ENCODE measurements at places on chromosomes 7 and 10.

DNA sequence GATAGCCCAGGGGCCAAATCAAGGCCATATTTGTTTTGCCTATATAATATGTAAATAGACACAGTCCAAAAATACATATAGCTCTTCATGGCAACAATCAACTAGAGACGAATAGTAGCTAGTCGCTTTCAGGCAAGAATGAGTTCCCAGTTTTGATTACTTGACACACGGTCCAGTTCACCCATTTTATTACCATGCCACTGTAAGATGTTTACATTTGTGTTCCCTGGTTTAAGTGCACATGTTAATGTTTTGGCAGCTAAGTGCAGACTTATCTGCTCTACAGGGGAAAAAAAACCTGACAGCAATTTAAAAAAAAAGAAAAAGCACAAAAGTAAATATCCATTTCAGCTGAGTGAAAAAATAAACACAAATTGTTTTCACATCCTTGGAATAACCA, 213.1 kb downstream of the TPK1 start:
- DNase-seq = no peak

DNA sequence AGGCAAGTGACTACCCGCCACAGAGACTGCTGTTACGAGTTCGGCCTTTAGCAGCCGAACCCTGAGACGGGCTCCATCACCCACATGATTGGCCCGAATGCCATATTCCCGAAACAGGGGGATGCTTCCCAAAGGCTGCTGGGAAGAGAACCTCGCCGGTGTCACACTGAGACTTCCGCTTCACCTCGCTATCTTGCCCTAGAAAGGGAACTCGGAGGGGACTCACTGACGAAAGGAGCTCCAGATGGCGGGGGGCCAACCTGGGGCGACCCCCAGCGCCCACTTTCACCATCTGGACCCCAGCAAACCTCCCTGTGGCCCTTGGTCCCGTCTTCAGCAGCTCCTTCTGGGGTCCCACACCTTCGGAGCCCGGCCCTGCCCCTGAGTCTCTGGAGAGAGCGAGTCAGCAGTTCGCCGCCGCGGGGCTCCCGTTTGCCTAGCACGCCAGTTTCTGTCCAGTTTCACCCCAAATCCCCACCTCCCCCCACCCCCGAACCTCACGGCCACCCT, 529 bp downstream of the HPS1 start:
- no peak for DNase-seq

- no peak for DNase-seq
Observed at GRCh38 chr10:57664815-57665214, 602.9 kb downstream of the IPMK start.

DNA sequence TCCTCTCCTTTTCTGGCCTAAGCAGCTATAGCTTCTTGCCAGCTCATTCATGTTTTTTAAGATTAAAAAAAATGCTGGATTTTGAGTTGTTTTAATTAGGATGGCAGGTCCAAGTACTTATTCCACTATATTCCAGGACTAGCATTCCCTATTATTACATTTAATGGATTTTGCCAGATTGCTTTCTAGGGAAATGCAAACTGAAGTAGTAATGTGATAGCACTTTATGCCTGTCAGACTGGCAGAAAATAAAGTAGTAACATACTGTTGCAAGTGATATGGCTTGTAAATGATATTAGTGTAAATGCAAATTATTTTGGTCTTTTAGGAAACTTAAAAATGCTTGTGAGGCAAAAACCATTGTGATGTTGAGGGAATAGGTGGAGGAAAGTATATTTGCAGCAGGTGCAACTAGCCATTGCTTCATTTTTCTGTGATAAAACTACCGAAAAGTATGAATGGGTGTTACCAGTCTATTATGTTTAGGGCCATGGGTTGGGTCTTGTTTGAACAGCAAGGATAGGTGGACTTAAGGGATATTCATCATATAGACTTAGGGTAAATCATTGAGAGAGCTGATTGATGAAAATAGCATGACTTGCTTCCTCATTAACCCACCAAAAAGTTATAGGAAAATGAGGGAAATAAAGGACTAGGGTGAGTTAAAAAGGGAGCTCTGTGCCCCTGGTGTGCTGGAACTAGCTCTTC, 19.9 kb downstream of the ZNRF2 start:
- DNase-seq = no peak

DNA sequence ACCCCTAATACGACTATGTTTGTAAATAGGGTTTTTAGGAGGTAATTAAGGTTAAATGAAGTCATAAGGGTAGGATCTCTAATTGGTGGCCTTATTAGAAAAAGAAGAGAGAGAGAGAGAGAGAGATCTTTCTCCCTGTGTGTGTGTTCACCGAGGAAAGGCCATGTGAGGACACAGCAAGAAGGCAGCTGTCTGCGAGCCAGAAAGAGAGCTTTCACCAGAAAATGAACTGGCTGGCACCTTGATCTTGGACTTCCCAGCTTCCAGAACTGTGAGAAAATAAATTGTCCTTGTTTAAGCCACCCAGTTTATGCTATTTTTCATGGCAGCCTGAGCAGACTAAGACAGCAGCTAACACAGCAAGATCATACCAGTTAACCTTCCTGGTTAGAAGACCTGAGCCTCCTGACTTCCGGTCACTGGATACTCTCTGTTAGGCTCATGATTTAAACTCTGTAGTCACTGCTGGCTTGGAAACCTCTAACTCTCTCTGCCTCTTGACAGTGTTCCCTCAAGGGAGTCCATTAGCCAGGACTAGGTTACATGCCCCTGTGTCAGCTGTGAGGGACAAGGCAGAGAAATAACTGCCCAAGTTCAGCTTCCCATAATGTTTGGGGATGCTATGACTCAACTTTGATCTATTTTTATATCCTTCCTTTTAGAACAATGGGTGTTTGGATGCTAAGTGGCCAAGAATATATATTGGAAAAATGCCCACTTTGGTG, 102.3 kb downstream of the DYNC1I1 start:
- DNase-seq = no peak

GRCh38 chr10:80996615-80997193, 459.0 kb downstream of the SH2D4B start:
- DNase-seq = no peak

- DNase-seq = no peak
Observed at GRCh38 chr10:29243750-29244149, 45.1 kb upstream of the LYZL1 start.
